Activated gamma-delta T cell treated with Interleukin-2 at 50 U/mL for 16 hours (primary cell): ENCODE measurements at places on chromosomes 4 and X.

DNA sequence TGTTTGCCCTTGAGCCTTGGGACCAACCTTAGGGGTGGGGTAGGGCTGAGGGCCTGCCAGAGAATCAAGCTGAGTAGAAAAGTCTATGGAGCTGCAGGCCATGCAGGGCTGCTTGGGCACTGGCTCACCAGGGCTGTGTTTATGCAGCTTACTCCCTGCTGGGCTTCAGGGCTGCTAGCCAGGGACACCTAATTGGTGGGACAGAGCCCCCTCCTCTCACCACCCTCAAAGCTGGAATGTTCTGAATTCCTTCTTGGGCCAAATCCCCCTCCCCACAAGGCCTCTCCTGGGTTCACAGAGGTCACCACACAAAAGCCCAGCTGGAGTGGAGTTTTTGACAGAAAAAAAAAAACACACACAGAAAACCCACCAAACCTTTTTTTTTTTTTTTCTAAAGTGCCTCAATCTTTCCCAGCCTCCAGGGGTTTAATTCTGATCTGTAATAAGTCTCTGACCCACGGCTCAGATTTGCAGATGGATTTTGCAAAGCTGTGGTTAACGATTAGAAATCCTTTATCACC lies at the start of gene CLDN2:
Gene CLDN2, plus strand, starts transcription at position 471 of the 521 bp plus-strand sequence. CDS start 7,827 bp downstream, outside the sequence.
- DNase-seq: no peak

DNA sequence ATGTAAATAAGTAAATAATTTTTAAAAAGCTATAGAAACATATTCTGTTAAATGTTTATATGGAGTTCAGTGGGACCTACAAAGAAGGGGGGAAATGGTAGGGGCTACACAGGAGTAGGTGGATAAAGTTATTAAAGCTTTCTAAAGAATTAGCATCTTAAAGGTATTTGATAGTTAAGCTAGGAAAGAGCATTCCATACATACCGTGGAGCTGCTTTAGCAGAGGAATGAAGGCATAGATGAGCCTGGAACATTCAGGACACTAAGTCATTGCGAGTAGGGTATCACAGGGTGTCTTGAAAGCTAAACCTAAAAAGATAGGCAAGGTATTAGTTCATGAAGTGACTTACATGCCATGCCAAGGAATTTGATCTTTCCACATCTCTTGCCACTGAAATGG lies 60.4 kb downstream of the SLC10A6 start:
- no peak for DNase-seq

- no peak for DNase-seq
Observed at GRCh38 chr4:112361181-112361791, 64.1 kb downstream of the ALPK1 start.

GRCh38 chrX:153598541-153599191 lies at the start of gene CCNQ:
Gene CCNQ (minus strand): TSS chrX:153599139. CDS start chrX:153599073, 66 bp downstream.
- no peak for DNase-seq

DNA sequence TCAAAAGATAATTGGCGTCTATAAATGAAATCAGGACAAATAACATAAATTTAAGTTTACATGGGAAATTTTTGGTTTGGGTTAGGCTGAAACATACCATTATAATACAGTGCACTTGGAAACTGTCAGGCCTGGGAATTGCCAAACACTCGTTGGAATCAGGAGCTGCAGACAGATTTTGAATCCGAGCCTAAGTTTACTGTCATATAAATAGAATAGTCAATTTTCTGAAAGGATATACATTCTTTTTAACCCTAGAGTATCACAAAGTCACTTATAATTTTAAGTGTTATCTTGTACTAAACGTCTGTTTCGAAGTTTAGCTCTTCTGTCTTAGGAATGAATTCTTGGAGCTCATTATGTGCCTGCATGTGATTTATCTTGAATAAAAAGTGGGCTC lies 234.1 kb downstream of the VEGFC start:
- DNase-seq: no peak

GRCh38 chrX:34656467-34656841 lies 631 bp downstream of the TMEM47 start:
- no peak for DNase-seq

DNA sequence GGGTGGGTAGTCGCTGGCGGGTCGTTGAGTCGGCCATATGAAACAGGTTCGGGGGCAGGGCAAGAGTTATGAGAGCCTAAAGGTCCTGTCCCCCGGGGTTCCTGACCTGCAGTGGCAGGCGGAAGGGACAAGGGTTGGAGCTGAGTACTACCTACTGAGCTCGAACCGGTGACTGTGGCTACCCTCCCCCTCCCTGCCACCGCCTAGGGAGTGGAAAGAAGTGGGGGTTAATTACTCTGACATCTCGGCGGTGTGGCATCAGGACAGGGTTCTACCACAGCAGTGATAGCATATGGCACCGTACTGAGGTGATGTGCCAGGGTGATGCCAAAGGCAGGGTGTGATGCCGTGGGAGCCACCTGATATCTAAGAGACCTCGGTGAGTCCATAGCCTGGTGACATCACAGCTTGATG lies 307 bp downstream of the ATG4A start:
- no peak for DNase-seq

DNA sequence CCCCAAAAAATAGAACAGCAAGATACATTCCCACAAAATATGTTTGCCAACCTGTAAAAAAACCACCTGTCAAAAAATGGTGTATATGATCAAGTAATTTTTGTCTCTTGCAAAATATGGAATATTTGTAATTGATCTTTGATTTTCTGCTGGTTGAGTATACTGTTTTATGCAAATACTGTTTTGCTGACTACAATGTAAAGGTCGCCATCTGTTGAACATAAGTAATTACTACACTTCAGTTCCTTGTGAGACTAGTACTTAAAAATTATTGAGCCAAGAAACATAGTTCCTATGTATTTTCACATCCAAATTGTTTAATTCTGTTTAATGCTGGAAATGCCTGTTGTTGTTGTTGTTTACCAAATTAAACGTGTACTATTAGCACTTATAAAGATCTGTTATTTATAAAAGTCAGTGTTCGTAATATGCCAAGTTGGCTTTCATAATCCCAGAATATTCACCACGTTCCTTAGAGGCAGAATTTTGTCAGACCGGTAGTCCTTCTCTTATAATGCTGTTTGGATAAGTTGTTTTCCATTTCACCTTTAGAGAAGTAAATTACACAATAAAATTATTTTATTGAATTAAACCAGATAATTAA lies 144.2 kb downstream of the PDLIM5 start:
- no peak for DNase-seq

- DNase-seq: no peak
Observed at GRCh38 chr4:94926936-94927335, 169.2 kb downstream of the BMPR1B start.

DNA sequence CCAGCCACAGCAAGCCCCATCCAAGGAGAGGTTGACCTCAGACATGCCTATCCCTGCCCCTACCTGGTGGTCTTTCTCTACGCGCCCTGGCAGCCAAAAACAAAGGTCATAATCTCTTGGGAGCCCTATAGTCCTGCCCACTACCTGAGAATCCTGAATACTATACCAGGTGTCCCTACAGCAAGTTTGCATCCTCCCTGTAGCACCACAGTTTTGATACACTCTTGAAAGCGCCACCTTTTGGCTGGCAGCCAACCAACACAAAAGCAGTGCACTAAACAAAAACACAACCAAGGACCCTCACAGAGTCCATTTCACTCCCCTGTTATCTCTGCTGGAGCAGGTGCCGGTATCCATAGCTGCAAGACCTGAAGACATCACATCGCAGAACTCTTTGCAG lies 523.8 kb upstream of the CPEB2 start:
- no peak for DNase-seq

DNA sequence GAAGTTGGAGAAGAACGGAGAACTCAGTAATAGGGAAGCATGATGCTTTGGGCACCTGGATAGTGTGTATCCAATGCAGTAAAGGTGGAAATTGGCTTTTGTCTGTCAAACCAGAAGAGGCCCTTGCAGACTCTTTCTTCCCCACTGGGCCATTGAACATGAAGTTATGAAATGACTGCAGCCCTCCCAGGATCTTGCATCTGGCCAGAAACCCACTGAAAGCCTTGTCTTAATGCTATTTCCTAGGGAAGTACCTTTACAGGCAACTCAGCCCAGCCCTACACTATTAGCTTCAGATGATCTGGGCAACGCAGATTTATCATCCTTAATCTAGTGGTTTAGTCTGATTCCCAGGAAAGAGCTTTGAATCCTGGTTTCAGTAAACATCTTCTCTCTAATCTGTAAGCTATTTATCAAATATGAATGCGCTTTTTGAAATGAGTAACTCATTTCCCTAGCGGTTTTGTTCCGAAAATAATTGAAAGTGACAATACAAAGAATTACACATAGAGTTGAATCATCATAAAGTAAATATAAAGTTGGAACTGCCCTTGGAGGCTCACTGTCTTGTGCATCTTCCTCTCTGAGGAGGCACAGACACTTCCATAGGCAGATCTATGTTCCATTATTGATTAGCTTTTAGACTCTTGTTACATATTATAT lies 464.1 kb downstream of the IDS start:
- DNase-seq: no peak

GRCh38 chrX:67781132-67781531 lies 237.3 kb downstream of the AR start:
- no peak for DNase-seq

- no peak for DNase-seq
Observed at GRCh38 chr4:115844180-115844579, 730.8 kb upstream of the NDST4 start.

DNA sequence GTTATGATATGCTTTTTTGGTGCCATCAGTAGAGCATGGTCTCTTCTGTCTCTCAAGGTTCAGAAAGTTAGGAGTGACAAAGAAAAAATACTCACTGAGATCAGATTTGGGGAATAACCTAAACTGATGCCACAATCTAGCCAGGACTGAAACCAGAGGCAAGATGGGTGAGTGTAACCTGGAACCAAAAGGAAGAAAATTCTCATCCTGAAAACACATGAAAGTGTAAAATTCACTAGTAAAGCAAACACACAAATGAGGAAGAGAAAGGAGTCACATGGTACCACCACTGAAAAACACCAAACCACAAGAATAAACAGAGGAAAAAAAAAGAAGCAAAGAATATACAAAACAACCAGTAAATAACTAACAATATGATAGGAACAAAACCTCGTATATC lies 96.4 kb downstream of the ANXA10 start:
- DNase-seq: no peak

GRCh38 chr4:28879178-28879577 lies 1841.0 kb upstream of the PCDH7 start:
- DNase-seq: no peak

DNA sequence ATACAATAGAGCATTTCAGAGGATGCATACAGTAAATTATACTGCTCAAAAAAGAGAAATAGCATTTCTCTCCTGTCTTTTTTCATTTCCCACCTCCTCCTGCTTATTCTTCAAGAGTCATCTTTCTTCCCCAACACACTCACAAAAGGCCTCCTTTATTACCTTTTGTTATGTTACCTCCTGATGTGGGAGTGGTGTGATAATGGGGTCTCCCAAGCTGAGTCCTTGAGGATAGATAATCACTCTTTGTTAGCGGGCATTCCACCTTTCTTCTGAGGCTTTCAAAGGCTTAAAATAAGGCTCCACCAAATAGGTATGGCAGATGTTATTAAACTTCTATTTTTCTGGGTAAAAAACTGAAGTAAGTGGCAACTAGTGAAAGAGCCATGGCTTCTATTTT lies 159.8 kb downstream of the CPEB2 start:
- DNase-seq: no peak

DNA sequence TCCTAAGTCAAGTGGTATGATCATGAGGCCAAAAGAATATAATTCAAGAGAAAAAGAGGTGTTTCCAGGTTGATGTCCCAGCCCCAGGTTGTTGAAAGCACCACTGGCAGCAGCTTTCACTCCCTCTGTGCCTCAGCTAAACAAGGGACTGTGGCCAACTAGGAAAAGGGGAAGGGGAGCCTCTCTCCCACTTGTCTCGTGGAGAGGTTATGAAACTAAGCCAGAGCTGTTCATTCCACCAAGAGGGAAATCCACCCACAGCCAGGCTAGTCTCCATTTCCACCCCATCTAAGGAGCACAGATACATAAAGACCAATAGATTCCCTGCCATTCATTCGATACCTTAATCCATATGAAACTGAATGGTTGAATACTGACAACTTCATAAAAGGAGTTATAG lies 8.1 kb downstream of the ANXA5 start:
- no peak for DNase-seq

DNA sequence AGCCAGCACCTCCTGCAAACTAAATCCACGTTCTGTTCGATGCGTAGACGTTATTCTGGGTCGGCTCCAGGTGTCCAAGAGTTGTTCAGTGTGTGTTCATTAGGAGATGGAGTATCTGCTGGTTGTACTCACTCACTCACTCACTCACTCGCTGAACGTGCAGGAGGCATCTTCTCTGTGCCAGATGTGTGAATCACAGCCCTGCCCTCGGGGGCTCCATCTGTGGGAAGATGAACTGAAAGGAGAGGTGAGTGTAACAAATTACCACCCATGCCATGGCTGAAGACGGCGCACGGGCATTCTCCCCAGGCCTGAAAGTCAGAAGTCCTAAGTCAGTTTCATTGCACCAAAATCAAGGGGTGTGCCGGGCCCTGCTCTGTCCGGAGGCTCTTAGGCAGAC lies 16.1 kb downstream of the NSG1 start:
- DNase-seq: no peak

DNA sequence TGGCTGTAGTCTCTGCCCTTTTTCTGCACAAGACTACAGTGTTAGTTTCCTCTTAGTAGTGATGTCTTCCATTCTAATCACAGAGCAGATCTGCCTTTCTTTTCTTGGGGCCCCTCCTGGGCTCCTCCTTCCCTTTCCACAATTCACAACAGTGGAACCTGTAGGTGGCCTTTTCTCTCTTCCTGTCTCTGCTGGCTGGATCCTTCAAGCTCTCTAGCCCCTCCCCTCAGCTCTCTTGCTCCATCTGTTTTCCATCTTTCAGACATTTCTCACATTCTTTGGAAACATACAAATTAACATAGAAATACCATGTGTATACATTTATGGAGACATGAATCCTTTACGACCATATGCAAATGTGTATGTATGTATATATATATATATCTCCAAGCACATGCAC lies 304 bp upstream of the SPIN2A start:
- no peak for DNase-seq
